ENCODE measurements at places on chromosomes 3 and 15. TPM values are rescaled to one million over a fixed set of nuclear protein-coding genes. Genes with fewer than 3 reads are reported as not detected.

DNA sequence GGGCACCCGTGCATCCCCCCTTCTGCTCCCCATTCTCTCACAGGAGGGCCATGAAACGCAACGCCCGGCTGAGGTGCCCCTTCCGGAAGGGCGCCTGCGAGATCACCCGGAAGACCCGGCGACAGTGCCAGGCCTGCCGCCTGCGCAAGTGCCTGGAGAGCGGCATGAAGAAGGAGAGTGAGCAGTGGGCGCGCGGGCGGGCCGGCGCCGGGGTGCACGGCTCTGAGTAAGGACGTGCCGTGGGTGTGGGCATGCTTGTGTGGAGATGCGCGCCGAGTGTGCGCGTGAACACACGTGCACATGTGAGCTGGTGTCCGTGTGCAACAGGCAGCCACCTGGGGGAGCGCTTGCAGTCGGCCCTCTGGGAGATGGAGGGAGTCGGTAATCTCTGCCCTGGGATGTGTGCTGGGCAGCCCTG, 28.1 kb downstream of the NR1I2 start:
- peak; percentile 34 for DNase-seq

The TOP2B gene
- 160 TPM for total RNA-seq

DNA sequence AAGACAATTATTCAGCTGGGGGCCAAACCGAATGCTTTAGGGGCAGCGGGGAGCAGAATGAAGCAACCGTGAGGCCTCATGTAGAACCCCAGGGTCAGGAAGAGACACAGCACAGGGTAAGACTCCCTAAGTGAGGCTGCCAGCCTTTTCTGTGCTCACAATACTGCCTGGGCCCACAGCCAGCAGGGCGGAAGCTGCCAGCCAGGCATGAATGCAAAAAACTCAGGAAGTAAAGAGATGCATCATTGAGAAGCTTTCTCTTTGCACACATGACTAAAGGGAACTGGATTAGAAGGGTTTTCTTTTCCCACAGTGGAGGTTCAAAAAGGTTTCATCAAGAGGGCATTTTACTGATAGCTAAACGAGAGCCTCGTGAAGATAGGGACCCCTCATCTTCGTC, 33.3 kb downstream of the CA12 start:
- no peak for DNase-seq

The SUCNR1 gene
- total RNA-seq, result not detected

The CCDC54 gene
- not detected for total RNA-seq

The ULK4 gene
- 10.0 TPM for total RNA-seq

DNA sequence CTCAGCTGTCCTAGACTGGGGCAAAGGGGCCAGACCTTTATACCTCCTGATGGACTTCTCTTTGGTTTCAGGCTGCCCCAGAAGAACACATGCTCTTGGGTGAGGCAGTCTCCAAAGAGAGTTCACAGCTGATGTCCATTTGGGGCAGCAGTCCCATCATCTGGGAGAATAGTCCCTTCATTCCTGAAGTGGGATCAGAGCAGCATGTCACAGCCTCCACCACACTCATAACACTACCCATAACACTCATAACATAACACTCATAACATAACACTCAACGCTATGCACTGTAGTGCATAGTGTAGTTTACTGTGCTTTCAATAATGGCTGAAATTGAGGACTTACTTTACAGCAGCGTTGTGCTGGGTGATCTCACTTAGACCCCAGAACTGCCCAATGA, 36.7 kb upstream of the PLCL2 start:
- no peak for DNase-seq

DNA sequence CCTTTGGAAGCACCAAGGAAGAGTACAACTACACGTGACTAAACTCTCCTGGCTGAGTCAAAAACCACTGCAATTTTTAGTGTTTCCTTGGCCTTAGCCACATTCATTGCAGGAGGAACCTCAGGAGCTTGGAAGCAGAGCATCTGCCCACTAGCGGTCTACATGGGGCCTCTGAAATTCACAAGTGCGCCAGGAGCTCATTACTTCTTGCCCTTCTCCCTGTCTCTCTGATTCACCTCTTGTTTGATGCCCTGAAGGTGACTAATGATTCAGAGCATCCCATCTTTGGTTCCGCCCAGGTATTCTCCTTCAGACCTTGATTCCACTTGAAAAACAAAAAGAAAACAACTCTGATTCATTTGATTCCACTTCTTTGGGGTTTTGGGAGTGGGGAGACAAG, 201.1 kb upstream of the LPP start:
- DNase-seq, result no peak

DNA sequence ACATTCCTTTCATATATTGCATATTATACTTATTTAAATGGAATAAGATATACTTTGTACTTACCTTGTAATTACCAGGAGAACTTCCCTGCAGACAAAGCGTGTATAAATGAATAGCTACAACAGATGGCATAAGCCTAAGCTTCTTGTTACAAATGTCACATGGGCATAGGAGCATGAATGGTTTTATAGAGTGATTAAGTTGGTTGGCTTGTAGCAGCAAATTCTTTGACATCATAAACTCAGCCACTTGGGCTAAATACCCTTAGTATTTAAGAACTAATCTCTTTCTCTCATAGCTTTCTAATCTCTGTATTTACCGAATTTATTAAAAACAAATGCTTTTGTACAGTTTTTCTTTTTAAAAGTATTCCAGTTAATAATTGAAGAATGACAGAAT, at the start of gene UBAP1L:
UBAP1L (minus strand) TSS at position 115 of the 400 bp plus-strand sequence. CDS start 8,985 bp downstream, outside the sequence.
- DNase-seq, result no peak

DNA sequence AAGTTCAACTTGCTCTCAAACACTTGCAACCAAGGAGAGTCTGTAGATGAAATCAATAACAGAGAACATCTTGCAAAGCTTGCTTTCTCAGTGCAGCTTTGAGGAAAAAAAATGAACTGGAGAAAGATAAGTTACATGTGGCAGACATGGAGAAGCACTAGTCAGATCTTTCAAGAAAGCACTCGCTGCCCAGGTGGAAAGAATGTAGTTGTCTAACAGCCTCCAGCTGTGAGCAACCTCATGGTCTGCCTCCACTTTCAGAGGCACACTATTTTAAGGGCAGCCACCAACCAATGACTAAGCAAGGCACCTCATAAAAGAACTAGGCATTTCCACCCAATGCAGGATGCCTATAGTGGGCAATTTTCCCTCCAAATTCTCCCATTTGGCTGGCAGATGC, 125.4 kb upstream of the CPNE4 start:
- DNase-seq, result no peak

DNA sequence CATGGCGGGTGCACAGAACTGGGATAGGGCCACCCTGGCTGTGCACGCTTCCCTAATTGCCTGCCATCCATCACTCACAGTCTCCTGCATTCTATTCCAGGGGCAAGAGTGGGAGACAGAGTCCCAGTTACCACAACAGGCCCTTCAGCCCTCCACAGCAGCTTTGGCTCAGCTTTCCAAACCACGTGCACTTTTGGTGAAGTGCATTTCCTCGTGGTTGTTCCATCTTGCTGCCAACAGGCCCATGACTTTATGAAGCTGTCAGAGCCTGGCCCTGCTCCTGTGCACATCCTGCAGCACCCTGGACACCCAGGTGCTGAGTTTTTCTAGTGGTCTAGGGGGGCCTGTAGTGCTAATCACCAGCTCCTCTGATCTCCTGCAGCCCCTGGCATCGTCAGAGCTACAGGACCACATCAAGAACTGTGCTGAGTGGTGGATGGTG, 110.2 kb downstream of the ADCY5 start:
- DNase-seq, result no peak

- DNase-seq, result no peak
These were observed 2.3 kb upstream of the TLE3 start for GRCh38 chr15:70099967-70100473.

DNA sequence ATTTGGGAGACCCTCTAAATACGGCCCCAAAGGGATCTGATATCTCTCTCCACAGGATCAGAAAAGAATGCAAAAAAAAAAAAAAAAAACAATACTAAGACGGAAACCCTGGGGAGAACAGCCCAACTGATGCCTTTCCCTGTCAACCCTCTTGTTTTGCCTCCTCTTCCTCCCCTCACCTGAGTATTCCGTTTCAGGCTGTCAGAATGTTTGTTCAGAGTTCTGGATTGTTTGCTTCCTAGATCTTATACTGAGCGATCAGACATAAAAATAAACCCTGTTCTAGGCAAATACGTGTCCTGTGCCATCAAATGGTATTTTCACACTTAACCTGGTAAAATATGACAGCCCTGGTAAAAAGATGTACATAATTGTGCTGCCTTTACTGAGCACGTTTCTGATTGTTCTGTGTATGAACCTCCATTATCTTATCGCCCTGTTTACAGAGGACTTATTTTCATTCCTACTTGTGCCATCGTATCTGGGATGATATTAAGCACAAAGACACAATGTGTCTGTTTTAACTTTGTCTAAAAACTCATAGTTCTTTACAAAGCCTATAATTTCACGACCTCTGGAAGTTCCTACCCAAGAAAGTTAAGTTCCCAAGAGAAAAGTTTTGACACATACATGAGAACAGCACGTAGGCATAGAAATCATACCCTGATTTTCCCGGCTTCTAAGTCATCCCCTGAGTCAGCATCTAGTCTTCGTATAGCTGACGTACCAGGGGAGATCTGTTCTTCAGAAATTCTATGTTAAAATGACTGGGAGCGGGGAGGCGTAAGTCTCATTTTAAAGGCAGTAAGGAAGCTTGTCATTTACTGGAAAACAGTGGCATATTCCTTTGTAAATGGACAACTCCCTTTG, 856 bp downstream of the ZBTB38 start:
- no peak for DNase-seq

GRCh38 chr15:85003593-85004312, 22.1 kb downstream of the PDE8A start:
- no peak for DNase-seq

The PGBD4 gene
- 1.1 TPM for total RNA-seq

GRCh38 chr3:141336672-141337522, 31.4 kb upstream of the ZBTB38 start:
- no peak for DNase-seq

The LRRC31 gene
- total RNA-seq, result not detected

The CD96 gene
- total RNA-seq, result 0.94 TPM

The OR5H6 gene
- total RNA-seq, result not detected

DNA sequence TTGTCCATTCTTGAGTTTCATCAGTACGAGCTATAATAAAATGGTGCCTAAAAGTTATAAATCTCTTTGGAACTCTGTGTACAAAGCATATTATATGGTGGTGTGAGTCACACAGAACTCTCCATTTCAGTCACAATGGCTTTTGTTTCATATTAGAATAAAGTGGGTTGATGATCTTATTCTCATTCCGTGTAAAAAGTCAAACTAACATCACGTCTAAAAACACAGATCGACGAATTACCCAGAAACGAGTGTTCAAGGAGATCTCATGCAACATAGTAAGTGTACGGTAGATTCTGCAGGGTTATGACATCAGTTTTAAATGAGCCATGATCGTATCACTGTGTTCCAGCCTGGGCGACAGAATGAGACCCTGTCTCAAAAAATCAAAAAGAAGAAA, 122.4 kb downstream of the FOXP1 start:
- DNase-seq, result no peak

The GOLGA8S gene
- 0.22 TPM for total RNA-seq

The SCN5A gene
- total RNA-seq, result 11.8 TPM

- DNase-seq, result peak; percentile 86
These were observed 29.6 kb downstream of the PSTPIP1 start for GRCh38 chr15:77024273-77025082.

- no peak for DNase-seq
These were observed 108.4 kb upstream of the SPATA12 start for GRCh38 chr3:56952061-56952460.

DNA sequence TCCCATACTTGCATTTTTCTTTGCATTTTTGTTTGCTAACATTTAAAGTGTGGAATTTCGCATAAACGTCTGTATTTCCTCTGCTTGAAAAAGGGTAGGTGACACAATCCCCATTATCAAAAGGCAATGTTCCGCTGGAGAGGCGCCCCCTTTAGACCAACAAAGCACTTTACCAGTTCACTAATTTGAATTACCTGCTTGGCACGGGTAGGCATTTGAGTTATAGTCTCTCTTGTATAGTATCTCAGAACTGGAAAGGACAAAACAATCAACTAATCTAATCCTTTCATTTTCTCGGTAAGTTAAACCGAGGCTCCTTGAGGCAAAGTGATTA, 775 bp upstream of the CCDC39 start:
- peak; percentile 41 for DNase-seq

DNA sequence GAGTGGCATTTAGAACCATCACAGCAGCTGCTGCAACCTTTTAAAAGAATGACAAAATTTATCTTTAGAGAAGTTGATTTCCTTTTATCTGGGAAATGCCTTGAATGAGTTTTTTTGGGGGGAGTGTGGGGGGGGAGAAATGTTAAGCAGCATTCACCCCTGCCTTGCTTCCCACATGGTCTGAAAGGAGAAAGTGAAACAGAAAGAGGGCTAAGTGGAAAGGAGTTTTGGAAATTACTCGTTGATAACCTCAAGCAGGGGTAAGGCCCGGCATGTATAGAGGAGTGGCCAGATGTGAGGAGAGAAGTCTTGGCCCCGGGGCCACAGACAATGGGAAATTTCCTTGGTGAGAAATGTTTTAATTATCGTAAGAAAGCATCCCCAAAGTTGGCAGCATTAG, 23.5 kb downstream of the B3GALNT1 start:
- no peak for DNase-seq
